ENCODE measurements at places on chromosomes 1 and 21.

- DNase-seq, result no peak
These were observed 36.4 kb downstream of the ZNF697 start for GRCh38 chr1:119611701-119612113.

- no peak for DNase-seq
These were observed 2.4 kb downstream of the S100A5 start for GRCh38 chr1:153538315-153538821.

DNA sequence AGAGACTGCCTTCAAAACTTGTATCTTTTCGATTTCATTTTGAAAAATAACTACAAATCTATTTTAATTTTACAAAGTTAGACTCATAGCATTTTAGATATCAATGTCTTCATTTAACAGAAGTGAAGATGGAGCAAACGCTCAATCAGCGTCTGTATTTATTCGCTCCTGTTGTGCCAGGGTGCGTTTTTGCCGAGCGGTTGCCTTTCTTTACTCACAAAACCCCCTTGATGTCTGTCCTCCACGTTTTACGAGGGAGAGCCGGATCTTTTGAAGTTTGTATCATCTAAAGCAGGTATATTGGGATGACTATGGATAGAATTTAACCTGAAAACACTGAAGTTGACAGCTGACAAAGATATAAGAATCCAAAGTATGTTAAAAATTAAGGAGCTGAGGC lies 44.6 kb downstream of the MRPL39 start:
- DNase-seq, result no peak

DNA sequence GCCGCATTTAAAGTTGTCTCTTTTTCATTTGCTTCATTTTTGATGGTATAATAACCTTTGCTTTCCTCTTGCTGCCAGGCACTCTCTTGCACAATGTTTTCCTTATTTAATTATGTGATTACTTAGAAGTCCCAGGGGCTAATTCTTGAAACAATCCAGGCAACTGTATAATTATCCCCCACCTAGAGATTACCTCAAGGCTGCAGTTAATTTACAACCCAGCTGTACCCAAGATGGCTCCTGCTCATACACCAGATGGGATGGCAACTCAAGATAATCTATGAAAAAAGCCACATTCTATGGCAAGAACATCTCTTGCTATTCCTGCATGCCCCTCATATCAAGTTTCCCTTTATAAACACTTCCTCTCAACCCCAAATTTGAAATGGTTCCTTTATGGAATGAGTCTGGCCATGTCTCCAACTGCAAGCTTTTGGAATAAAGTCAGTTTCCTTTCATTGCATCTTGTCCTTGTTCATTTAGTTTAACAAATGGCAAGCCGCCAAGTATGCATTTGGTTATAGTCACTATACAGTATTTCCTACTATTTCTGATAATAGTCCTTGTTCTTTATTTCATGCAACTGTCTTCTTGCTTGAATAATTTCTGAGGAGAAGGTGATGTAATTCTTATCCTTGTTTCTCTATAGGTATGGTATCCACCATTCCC lies 1042.6 kb downstream of the PLA2G4A start:
- DNase-seq, result no peak

- no peak for DNase-seq
These were observed 134.4 kb downstream of the OMA1 start for GRCh38 chr1:58412071-58412580.

- DNase-seq, result no peak
These were observed 52.2 kb downstream of the KIRREL1 start for GRCh38 chr1:158045639-158046038.
